ELF-1 (cell line): ENCODE measurements at places on chromosomes 2 and 18.
A peak's percentile ranks its signal among the peaks of the same experiment; 100 is the strongest.

- no peak for DNase-seq
These were observed 670.4 kb downstream of the KCNJ3 start for GRCh38 chr2:155368934-155369333.

- DNase-seq: no peak
These were observed 198.0 kb downstream of the NBAS start for GRCh38 chr2:15363142-15363541.

- no peak for DNase-seq
These were observed 36.8 kb upstream of the IGFBP2 start for GRCh38 chr2:216596236-216596979.

DNA sequence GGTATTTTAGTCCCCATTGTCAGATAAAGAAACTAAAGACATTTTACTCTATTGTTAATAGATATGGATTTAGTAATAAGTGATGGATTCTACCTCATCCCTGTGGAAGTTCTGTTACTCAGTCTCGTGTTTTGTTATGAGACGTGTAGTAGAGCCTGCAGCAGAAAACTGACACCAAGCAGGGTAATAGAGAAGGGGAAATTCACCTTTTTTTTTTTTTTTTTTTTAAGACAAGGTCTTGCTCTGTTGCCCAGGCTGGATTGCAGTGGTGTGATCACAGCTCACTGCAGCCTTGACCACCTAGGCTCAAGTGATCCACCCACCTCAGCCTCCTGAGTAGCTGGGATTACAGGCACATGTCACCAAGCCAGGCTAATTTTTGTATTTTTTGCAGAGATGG lies 164.5 kb downstream of the CERS6 start:
- DNase-seq: no peak

DNA sequence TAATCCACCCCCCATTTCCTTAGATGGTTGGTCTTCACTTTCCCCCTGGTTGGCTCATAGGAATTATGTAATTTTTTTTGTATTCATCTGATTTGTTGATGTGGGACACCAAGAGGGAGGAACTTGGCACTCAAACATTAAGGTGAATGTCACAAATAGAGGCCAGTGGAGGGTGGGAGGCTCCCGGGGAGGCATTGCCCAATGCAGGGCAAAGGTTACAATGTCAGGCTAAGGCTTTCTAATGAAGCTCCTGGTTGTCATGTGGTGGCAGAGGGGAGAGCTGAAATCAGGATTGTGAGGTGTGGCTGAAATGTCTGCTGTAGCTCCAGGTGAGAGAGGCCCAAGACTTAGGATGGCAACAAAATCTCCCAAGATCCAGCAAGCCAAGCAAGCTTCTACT lies 42.7 kb downstream of the MPHOSPH10 start:
- no peak for DNase-seq

- peak; percentile 39 for DNase-seq
These were observed 108.7 kb downstream of the EN1 start for GRCh38 chr2:118738524-118739308.

GRCh38 chr2:172446474-172447063 lies 19.2 kb downstream of the ITGA6 start:
- no peak for DNase-seq

- DNase-seq: no peak
These were observed 5.2 kb downstream of the TGIF1 start for GRCh38 chr18:3455090-3455635.

DNA sequence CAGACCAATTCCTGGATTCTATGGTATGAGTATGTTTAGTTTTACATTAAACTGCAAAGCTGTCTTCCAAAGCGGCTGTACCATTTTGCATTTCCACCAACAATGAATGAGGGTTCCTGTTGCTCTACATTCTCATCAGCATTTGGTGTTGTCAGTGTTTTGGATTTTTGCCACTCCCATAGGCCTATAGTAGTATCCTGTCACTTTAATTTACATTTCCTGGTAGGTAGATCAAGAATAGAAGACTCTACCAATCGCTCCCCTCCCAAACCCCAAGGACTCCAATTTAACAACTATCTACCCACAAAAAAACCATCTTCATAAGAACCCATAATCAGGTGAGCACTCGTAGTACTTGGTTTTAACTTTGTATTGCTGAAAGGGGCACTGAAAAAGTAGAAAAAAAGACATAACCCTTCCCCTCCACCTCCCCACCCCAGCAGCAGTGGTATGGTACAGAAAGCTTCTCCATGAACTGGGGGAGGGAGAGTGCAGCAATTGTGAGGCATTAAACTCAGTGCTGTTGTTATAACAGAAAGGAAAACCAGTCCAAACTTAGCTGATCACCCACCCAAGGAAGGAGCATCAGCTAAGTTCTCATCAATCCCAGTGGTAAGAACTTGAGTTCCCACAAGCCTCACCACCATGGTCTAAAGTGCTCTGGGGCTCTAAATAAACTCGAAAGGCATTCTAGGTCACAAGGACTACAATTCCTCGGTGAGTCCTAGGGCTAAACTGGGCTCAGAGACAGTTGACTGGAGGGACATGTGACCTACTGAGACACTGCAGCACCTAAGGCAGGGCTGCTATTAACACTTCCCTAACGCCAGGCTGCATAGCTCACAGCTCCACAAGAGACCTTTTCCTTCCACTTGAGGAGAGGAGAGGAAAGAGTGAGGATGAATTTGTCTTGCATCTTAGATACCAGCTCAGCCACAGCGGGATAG lies 35.5 kb upstream of the CYTIP start:
- DNase-seq: no peak

- DNase-seq: no peak
These were observed 2.8 kb downstream of the MTHFD2 start for GRCh38 chr2:74201196-74201595.

- no peak for DNase-seq
These were observed 31.0 kb upstream of the ZEB2 start for GRCh38 chr2:144550911-144551310.

- DNase-seq: no peak
These were observed 146.1 kb downstream of the LNPK start for GRCh38 chr2:175855794-175856453.

DNA sequence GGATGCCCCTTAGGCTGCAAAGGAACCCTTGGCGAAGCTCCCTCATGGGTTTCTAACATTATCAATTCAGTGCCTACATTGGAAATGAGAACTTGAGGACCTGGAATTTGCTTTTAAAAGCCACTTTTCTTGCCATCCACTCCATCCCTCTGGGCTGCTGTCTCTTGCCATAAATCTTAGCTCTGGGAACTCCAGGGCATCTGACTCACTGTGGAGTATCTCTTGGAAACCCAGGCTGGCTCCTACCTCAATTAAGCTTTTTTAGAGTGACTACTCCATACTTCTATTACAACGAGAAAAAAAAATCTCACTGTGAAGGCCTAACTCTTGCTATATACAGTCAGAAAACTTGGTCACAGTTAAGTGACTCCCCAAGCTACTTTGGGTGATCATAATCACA lies 227.2 kb upstream of the SETBP1 start:
- DNase-seq: no peak

GRCh38 chr2:135960656-135961551 lies 24.5 kb downstream of the DARS1 start:
- no peak for DNase-seq
